T-helper 1 cell (primary cell): ENCODE measurements at places on chromosomes 1 and 21.

DNA sequence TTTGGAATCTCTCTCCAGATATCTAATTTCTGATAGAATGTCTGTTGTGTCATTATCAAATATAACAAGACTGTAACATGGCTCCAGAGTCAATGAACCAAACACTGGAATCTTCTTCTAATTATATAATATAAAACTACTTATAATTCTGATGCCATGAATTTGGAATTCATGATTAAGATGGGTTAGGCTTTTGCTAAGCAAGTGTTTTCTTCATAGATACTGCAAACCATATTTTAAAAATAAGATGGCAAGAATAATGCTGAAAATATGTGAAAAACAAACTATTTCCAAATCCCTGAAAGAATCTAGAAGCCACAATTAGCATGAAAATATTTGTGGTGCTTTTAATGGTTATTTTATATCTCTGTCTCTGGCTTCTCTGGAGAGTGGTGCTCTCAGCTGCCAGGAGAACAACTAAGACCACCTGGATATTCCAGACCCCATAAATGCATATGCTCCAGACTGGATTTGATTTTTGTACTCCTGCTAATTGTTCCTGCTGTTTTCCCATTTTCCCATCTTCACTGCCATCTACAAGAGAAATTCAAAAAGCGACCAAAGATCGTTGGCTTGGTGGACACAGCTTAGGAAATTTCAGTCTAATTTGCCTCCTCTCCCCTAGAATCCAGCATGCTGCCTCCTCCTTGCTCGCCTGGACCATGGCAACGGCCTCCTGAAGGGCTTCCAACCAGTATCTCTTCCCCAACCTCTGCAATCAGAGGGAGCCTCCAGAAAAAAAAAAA lies 418.9 kb downstream of the SETD4 start:
- no peak for DNase-seq

GRCh38 chr1:57079454-57080157 lies 113.8 kb upstream of the C8B start:
- DNase-seq, result no peak

GRCh38 chr21:25901330-25901979 lies 166.7 kb downstream of the GABPA start:
- DNase-seq, result no peak

DNA sequence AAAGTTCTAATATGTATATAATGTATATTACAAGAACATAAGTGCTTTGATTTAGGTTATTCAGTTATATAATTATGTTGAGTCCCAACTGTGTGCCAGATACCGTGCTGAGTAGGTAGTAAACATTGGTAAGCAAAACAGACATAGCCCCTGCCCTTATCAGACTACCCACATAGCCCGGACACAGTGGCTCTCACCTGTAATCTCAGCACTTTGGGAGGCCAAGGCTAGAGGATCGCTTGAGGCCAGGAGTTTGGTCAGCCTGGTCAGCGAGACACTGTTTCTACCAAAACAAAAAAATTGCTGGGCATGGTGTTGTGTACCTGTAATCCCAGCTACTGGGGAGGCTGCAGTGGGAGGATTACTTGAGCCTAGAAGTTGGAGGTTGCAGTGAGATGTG lies 30.7 kb downstream of the RNF11 start:
- no peak for DNase-seq

- DNase-seq, result no peak
Measured at GRCh38 chr1:209390764-209391163, 192.8 kb upstream of the CAMK1G start.

DNA sequence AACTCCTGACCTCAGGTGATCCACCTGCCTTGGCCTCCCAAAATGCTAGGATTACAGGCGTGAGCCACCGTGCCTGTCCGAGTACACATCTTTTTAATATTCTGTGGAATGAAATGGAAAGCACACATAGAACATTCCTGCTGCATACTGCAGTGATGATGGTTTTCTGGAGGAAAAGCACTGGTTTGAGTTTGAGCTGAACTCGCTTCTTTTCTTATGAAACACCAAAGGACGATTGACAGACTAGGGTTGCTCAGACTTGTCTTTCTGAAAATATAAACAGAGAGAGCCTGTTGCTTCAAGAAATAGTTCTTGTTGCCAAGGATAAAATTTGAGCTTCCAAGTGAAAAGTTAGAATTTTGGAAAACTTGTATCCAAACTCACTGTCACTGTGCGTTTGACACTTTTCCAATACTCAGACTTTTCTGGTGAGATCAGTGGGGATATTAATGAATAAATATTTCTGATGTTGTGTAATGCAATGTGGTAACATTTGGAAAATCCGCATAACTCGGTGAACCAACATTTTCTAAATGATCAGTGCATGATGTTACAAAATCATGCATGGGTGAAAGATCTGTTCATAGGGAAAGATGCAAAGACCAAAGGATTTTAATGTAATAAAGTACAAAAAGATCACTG lies 15.0 kb upstream of the ERMAP start:
- no peak for DNase-seq

DNA sequence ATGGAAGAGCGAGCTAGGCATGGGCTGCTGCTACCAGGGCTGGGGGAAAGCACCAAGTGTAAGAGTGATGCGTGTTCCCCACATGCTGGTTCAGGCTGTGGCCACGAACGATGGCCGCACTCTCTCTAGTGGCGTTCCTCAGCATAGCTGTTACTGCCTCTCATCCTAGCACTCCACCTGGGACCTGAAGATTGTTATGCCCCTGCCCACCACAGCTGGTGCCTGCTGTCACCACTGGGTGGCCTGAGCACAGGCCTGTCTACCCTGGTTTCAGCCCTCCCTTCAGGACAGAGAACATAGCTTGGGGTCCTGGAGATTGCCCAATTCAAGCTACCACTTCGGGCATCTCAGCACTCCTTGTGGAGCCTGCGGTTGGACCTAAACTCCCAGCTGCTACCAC lies 80.1 kb upstream of the PDC start:
- no peak for DNase-seq

- no peak for DNase-seq
Measured at GRCh38 chr21:15015622-15016471, 49.0 kb downstream of the NRIP1 start.

DNA sequence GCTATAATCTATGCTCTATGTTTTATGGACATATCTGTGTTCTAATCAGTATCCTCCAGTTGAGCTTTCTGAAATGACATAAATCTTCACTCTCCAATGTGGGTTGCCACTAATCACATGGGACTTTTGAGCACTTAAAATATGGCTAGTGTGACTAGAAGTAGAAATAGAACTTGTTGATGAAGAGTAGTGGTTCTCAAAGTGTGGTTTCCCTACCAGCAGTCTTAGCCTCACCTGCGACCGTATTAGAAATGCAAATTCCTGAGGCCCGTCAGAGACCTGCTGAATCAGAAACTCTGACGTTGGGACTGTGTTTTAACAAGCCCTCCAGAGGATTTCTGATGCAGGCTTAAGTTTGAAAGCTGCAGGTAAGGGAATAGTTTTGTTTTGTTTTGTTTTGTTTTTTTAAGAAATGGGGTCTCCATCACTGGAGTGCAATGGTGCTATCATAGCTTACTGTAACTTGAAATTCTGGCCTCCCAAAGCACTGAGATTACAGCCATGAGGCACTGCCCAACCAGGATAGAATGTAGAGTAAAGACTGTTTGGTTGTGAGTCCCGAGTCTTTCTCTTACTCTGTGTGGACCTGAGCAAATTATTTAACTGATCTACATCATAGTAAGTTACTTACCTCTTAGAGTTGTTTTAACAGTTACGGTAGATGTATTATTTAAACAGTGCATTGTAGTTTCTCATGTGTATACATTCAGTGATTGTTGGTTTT lies 21.7 kb downstream of the GLRX2 start:
- no peak for DNase-seq

DNA sequence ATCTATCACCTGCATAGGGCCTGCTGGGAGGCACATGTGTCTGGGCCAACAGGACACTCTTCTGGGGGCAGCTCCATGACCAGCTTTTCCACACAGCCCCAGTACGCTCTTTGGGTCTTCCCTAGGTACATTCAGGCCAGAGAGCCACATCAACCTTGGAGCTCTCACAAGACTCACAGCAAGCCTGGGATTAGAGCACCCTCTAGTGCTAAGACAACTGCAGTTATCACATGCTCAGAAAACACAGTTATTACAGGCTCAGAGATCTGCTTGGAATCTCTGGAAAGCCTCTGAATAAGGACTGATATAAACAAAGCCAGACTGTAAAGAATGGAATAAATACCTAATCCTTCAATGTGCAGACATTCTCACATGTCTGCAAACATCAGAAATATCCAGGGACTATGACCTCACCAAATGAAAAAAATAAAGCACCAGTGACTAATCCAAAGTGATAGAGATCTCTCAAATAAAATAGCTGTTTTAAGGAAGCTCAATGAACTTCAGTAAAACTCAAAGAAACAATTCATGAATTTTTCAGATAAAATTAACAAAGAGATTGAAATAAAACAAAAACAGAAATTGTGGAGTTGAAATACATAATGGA lies 563.9 kb upstream of the NR5A2 start:
- DNase-seq, result no peak

- DNase-seq, result no peak
Measured at GRCh38 chr1:101080859-101081258, 55.3 kb upstream of the DPH5 start.

DNA sequence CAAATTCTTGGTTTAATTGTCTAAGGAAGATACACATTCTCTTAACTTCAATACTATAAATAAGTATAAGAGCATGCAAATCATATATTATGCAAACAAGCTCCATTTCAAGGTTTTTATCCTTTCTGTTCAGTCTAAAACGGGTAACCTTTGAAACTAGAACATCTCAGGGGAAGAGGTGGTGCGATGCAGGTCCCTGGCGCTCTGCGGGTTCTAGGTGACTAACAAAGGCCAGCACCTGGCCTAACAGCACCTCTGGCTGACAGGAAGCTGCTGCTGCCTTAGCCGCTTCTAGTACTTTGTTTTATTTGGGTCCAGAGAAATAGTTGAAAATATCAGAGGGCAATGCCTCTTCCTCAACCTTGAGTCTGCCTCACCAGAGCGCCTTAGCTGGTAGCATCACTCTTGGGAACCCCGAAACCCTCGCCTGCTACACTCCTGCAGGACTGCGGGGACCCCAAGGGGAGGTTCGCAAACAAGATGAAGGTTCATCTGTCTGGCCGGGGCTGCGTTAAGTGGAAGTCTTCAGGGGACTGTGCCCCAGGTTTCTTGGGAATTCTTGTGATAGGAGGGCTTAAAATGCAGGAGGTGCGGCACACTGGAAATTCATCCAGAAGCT lies 45.5 kb downstream of the PRDM15 start:
- DNase-seq, result no peak

- no peak for DNase-seq
Measured at GRCh38 chr1:227092069-227092468, 152.0 kb downstream of the COQ8A start.

GRCh38 chr1:11858968-11859871 lies 475 bp upstream of the NPPB start:
- peak; percentile 43 for DNase-seq

DNA sequence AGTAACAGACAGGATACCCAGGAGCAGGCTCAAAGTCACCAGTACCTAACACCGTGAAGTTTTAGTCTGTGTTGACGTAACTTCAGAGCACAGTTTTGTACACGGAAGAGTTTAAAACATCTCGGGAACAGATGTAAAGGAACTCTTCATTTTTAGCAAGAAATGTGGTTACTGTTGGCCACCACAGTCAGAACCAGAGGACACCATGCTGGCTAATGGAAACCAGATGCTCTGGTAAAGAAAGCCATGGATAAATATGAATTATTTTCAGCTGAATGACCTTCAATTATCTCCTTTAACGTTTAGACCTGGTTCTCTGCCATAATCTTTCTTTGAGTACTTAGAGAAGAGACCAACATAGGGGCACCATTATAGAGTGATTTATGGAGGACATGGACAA lies 115.9 kb downstream of the NTMT2 start:
- no peak for DNase-seq

DNA sequence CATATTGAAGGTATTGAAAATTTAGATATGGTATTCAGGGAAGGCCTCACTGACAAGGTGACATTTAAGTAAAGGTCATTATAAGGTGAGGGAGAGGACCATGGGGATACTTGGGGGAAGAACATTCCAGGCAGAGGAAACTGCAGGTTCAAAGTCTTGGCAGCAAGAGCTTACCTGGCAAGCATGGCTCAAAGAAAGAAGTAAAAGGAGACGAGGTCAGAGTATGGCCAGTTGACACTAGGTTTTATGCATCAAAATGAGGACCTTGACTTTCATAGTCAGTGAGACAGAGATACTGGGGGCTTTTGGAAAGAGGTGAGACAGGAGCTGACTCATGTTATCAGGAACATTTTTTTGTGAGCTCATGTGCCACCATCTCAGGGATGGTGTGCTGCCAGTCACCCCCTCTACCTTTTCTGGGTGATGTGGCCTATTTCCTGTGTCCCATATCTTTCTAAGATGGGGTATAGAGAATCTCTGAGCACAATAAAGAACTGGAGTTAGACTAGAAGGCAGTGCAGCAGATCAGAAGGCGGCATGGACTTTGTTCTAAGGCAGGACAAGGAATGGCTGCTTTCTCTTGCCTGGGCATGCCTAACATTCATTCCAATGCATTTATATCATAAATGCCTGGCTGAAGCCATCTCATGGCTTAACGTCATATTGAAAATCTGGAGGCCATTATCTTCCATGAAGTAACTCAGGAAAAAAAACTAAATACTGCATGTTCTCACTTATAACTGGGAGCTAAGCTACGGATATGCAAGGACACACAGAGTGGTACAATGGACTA lies 406.7 kb downstream of the NTNG1 start:
- no peak for DNase-seq

GRCh38 chr1:207070811-207071210 lies 17.7 kb downstream of the PFKFB2 start:
- no peak for DNase-seq

GRCh38 chr1:14866911-14867612 lies 268.6 kb downstream of the KAZN start:
- no peak for DNase-seq

DNA sequence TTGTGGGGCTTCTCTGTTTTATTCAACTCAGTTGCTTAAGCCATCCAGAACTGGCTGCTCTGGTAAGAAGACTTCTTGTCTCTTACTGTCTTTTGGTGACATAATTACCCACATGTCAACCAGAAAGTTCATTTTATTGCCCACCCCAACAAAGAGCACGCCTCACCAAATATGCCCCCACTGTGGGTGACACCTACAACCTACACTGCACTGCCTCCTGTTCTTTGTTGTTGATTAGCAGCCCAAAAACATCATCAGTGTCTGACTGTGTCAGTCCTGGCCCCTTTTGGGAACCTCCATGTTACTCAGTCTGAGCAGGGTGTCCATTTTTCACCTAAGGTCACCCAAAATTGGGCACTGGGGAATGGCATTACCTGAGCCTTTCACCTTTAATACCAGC lies 49.3 kb downstream of the ZNF678 start:
- no peak for DNase-seq

DNA sequence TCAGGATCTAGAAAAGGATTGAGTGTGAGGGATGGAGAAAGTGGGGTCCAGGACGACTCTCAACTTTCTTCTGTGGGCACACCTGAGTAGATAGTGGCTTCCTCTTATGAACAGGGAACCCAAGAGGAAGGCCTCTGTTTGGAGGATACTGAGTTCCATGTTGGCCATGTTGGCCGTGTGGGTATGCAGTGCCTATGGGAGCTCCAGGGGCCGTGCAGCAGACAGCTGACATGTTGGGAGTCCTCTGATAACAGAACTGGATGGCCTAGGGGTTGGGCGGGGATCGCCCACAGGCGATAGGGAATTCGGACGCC lies 43.0 kb downstream of the TMEM53 start:
- DNase-seq, result no peak
